ENCODE measurements at places on chromosomes 12 and 14. TPM values are rescaled to one million over a fixed set of nuclear protein-coding genes. Genes with fewer than 3 reads are reported as not detected.

The MFAP5 gene
- total RNA-seq: not detected

The PDZRN4 gene
- total RNA-seq: not detected

The TMEM106C gene
- 92.5 TPM for total RNA-seq

The PMEL gene
- total RNA-seq: 1.0 TPM

The NACA gene
- 2,087 TPM for total RNA-seq
